Anterior cingulate cortex (tissue), 58 donors: ENCODE measurements at places on chromosomes 13 and 19.

DNA sequence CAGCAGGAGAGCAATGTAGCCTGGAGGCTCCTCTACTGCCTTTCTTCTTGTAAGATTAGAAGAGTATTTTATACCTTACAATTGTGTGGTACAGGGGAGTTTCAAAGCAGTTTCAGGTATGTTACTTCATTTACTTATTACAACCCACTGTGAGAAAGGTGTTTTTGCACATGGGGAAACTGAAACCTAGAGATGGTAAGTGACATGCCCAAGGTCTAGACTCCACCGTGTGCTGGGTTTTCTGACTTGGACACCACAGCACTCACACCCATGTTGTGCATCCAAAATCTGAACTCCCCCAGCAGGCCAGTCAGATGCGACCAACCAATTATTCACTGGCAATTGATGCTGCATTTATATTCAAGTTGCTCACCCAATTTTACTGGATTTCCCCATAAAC, 22.8 kb downstream of the ERICH6B start:
- no peak for DNase-seq

- peak; percentile 19 for DNase-seq
Measured at GRCh38 chr19:18340190-18340989, at the start of gene PGPEP1. PGPEP1 (plus strand) TSS chr19:18340598; CDS start chr19:18340682, 84 bp downstream.

DNA sequence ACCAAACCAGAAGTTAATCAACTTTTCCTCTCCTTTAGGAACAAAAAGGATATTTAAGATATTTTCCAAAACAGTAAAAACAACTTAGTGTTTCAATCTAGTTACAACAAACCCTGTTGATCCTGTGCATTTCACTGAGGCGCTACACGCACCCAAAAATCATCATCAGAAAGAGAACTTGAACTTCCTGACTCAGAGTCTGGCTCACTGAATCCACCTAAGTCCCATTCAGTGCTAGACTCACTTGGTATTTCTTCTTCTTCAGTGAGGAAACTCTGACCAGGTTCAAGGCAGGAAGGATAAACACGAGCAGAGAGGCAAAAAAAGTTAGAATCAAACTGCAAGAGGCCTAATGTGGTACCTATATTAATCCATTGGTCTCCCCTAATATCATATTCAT, 2.2 kb downstream of the KBTBD6 start:
- no peak for DNase-seq

GRCh38 chr19:37909661-37910199, 2.7 kb downstream of the SIPA1L3 start:
- DNase-seq = no peak

GRCh38 chr13:103153466-103153865, 87.2 kb upstream of the SLC10A2 start:
- DNase-seq = no peak

- no peak for DNase-seq
Measured at GRCh38 chr19:18603958-18604819, 2.4 kb downstream of the CRLF1 start.

DNA sequence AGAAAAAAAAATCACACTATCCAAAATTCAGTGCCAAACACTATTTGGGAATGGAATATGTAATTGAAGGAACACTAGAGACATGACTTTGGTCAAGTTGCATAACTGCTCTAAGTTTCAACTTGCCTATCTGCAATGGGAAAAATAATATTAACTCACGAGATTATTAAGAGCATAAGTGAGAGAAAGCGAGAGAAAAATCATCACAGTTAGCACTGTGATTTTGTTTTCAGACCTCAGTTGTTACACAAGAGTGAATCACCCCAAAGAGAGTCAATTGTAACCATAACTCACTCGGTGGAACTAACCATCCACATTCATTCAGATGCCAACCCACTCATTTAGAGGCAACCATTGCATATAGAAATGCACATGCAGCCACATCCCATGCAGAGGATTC, 147.1 kb downstream of the NHLRC3 start:
- no peak for DNase-seq

- DNase-seq = no peak
Measured at GRCh38 chr13:112984954-112985802, 16.2 kb downstream of the MCF2L start.
